ENCODE measurements at places on chromosomes 6 and 20. TPM values are rescaled to one million over a fixed set of nuclear protein-coding genes. Genes with fewer than 3 reads are reported as not detected.
A peak's percentile ranks its signal among the peaks of the same experiment; 100 is the strongest.

Gene KCNQ2
- total RNA-seq: not detected

Gene SEL1L2
- not detected for total RNA-seq

Gene KCNK15
- total RNA-seq: 0.87 TPM

Gene PPP1R14C
- total RNA-seq: not detected

Gene TRIM26
- 26.9 TPM for total RNA-seq

Gene SYNDIG1
- 15.9 TPM for total RNA-seq

Gene HUS1B
- not detected for total RNA-seq

Gene OR12D3
- not detected for total RNA-seq

Gene C4A
- 230 TPM for total RNA-seq

Gene LY6G6C
- not detected for total RNA-seq

Gene PAK5
- total RNA-seq: not detected

Gene BACH2
- total RNA-seq: 6.1 TPM

Gene KHDC1
- total RNA-seq: 0.42 TPM

Gene FAM209B
- total RNA-seq: not detected

Gene SLC12A5
- not detected for total RNA-seq

GRCh38 chr6:16206595-16207037 is 31.8 kb upstream of the GMPR start:
- H3K4me1 ChIP-seq: no peaks in the 10 kb centered on the region
- H3K27me3 ChIP-seq: no peaks in the 10 kb centered on the region
- DNase-seq: peak; percentile 30
- no peaks in the 10 kb centered on the region for H3K36me3 ChIP-seq

- no peaks in the 10 kb centered on the region for H3K36me3 ChIP-seq
- DNase-seq: no peak
- H3K27ac ChIP-seq: no peak overlapping the region
- no peaks in the 10 kb centered on the region for H3K27me3 ChIP-seq
Measured at GRCh38 chr6:1688396-1688795, 78.7 kb downstream of the FOXC1 start.

DNA sequence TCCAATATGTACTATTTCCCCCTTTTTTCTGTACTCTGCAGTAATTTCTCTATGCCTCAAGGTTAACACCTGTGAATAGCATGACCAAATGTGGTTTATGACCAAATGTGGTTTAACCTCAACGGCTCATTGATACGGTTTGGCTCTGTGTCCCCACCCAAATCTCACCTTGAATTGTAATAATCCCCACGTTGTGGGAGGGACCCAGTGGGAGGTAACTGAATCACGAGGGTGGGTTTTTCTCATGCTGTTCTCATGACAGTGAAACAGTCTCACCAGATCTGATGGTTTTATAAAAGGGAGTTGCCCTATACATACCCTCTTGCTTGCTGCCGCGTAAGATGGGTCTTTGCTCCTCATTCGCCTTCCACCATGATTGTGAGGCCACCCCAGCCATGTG is 18.7 kb downstream of the DEK start:
- H3K27ac ChIP-seq: no peak overlapping the region
- DNase-seq: no peak
- H3K4me3 ChIP-seq: no peak overlapping the region
- H3K36me3 ChIP-seq: peaks cover 5% of the 10 kb centered on the region
- no peaks in the 10 kb centered on the region for H3K27me3 ChIP-seq

- no peaks in the 10 kb centered on the region for H3K27me3 ChIP-seq
- H3K36me3 ChIP-seq: no peaks in the 10 kb centered on the region
- no peak overlapping the region for H3K27ac ChIP-seq
- H3K4me1 ChIP-seq: peaks cover 7% of the 10 kb centered on the region
Measured at GRCh38 chr20:22901921-22902320, 133.2 kb upstream of the SSTR4 start.

GRCh38 chr6:373773-374724 is 17.5 kb upstream of the IRF4 start:
- H3K4me1 ChIP-seq: no peaks in the 10 kb centered on the region
- peaks cover 35% of the 10 kb centered on the region for H3K27me3 ChIP-seq
- H3K4me3 ChIP-seq: no peak overlapping the region

- H3K27ac ChIP-seq: peak overlapping the region; percentile 74
- H3K4me1 ChIP-seq: no peaks in the 10 kb centered on the region
- DNase-seq: no peak
Measured at GRCh38 chr20:29497261-29497671, 1760.2 kb upstream of the DEFB115 start.

DNA sequence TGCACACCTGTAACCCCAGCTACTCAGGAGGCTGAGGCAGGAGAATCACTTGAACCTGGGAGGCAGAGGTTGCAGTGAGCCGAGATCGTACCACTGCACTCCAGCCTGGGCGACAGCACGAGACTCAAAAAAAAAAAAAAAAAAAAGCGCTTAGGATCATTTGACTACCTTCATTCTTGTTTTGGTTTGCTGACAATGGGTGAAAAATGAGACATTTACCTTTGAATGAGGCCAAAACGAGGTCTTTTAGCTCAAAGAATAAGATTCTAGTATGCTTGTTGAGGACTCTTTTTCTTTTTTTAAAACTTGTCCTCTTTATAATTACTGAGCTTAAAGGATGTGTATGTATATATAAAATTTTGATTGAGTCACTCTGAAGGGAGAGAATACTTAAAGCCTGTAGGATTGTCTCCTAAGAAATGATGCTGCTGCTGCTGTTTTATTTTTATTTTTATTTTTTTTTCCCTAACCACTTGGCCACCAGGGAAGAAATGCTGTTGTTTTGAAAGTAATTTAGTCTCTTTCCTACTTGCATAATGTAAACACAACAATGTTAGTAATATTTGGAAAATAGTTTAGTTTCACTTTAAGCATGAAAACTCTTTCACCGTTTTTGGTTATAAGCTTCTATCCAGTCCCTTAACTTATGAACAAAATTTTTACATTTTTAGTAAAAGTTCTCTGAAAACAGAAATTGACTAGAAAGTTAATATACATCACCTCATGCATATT is 7.9 kb downstream of the UBR2 start:
- peaks cover 70% of the 10 kb centered on the region for H3K4me1 ChIP-seq
- no peak for DNase-seq
- H3K36me3 ChIP-seq: no peaks in the 10 kb centered on the region
- no peak overlapping the region for H3K4me3 ChIP-seq

DNA sequence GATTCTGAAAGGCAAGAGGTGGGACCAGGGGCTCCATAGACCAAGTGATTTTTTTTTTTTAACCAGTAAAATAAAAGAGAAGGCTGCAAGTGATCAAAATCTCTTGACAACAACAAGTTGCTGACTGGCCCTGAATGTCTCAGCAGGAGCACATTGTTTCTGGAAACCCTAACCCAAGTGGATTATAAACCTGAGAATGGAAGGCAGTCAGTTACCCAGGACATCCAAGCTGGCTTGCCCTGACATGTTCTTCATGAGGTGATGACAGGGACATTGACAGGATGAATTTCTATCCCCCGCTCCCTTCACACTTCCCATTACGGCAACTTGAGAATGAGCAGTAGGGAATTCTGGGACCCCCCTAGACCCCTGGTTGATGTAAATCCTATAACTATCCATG is 49.6 kb upstream of the RIPOR2 start:
- no peaks in the 10 kb centered on the region for H3K4me1 ChIP-seq
- no peaks in the 10 kb centered on the region for H3K36me3 ChIP-seq
- H3K27me3 ChIP-seq: no peaks in the 10 kb centered on the region
- DNase-seq: no peak

GRCh38 chr6:51398064-51398705 is 579.5 kb downstream of the TFAP2B start:
- no peaks in the 10 kb centered on the region for H3K27me3 ChIP-seq
- no peak overlapping the region for H3K27ac ChIP-seq
- DNase-seq: no peak
- no peak overlapping the region for H3K4me3 ChIP-seq
- no peaks in the 10 kb centered on the region for H3K4me1 ChIP-seq

DNA sequence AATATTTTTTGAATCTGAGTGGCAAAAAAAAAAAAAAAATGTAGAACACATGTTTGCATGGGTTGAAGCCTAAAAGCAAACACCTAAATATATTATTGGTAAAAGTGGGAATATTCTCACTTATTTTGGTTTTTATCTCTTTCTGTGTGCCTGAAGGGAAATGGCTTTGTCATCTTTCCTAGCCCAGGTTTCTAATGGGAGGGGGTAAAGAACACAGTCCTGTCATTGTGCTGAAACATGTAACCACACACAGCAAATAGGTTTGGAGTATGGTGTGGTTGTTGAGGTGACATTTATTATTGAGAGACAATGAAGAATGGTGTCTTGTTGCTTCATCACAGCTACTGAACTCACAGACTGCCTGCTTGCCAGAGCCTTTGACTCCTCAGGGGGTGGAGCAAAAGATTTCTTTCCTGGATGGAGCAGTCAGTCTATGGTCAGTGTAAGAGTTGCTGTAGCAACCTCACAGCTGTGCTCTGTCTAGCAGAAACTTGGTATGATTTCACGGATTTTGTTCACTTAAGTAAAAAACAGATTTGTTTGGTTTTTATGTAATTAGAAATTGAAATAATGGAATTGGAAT is 70.2 kb downstream of the CEP57L1 start:
- no peak for DNase-seq
- no peaks in the 10 kb centered on the region for H3K4me1 ChIP-seq
- H3K36me3 ChIP-seq: no peaks in the 10 kb centered on the region
- H3K27me3 ChIP-seq: no peaks in the 10 kb centered on the region
- H3K4me3 ChIP-seq: no peak overlapping the region

GRCh38 chr20:939606-940005 is 23.5 kb upstream of the ANGPT4 start:
- no peaks in the 10 kb centered on the region for H3K36me3 ChIP-seq
- H3K27me3 ChIP-seq: no peaks in the 10 kb centered on the region
- H3K27ac ChIP-seq: no peak overlapping the region
- DNase-seq: no peak
- no peaks in the 10 kb centered on the region for H3K4me1 ChIP-seq
- H3K4me3 ChIP-seq: no peak overlapping the region

GRCh38 chr20:49747707-49748524 is 34.2 kb upstream of the B4GALT5 start:
- DNase-seq: peak; percentile 74
- peak overlapping the region; percentile 81 for H3K27ac ChIP-seq
- H3K4me1 ChIP-seq: peaks cover 39% of the 10 kb centered on the region
- no peaks in the 10 kb centered on the region for H3K36me3 ChIP-seq

GRCh38 chr6:111254004-111254778 is 166.9 kb downstream of the SLC16A10 start:
- DNase-seq: no peak
- no peak overlapping the region for H3K4me3 ChIP-seq
- H3K27me3 ChIP-seq: no peaks in the 10 kb centered on the region
- H3K36me3 ChIP-seq: no peaks in the 10 kb centered on the region

GRCh38 chr20:54178256-54178655 is 4.5 kb upstream of the CYP24A1 start:
- no peak overlapping the region for H3K4me3 ChIP-seq
- no peaks in the 10 kb centered on the region for H3K36me3 ChIP-seq
- H3K4me1 ChIP-seq: peaks cover 17% of the 10 kb centered on the region

GRCh38 chr6:34970488-34970887 is 81.4 kb downstream of the ANKS1A start:
- H3K4me3 ChIP-seq: no peak overlapping the region
- no peak for DNase-seq
- H3K27me3 ChIP-seq: no peaks in the 10 kb centered on the region
- H3K27ac ChIP-seq: no peak overlapping the region
- peaks cover 33% of the 10 kb centered on the region for H3K36me3 ChIP-seq

GRCh38 chr6:13496513-13497190 is 9.3 kb upstream of the GFOD1 start:
- no peak overlapping the region for H3K27ac ChIP-seq
- no peak for DNase-seq
- no peaks in the 10 kb centered on the region for H3K36me3 ChIP-seq
- H3K27me3 ChIP-seq: no peaks in the 10 kb centered on the region
- no peaks in the 10 kb centered on the region for H3K4me1 ChIP-seq
- no peak overlapping the region for H3K4me3 ChIP-seq

DNA sequence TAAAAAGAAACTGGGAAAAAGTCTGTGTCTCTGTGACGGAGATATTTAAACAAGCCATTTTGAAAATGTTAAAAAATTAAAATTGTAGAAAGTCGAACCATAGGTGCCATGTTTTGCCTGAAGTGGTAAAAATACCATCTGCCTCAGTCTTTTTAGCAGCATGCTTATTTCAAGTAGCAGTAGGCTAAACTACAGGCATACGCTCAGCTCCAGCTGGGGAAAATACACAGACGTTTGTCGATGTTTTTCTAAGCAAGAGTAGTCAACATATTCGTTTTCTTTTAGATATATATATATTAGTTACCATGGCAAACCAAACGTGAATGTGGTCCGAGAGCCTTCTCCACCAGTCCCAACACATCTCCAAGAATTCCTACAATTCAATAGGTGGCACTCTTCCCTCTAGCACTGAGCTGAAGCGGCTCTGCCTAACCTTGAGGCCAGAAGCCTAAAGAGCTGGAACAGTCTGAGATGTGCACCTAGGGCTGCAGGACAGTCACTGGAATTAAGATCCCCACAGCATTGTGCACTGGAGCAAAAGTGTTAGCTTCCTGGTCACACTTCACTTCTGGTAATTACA is 70.2 kb upstream of the BEND3 start:
- H3K4me3 ChIP-seq: no peak overlapping the region
- H3K27me3 ChIP-seq: no peaks in the 10 kb centered on the region
- no peaks in the 10 kb centered on the region for H3K4me1 ChIP-seq
- no peak overlapping the region for H3K27ac ChIP-seq
- no peaks in the 10 kb centered on the region for H3K36me3 ChIP-seq

DNA sequence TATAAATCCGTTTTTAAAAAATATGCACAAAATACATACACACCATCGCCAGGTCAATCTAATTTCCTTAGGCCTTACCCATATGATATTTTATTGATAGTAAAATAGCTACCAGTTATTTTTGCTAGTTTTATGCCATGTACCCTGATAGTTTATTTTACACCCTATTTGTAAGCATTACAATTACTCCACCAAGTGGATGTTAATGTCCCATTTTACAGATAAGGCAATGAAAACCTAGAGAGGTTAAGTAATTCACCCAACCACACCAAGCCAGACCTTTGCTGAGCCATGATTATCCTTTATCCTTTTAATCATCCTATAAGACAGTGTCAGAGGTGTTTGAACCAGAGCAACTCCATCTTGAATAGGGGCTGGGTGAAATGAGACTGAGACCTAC is 86.8 kb downstream of the CBLN4 start:
- no peaks in the 10 kb centered on the region for H3K4me1 ChIP-seq
- H3K36me3 ChIP-seq: no peaks in the 10 kb centered on the region
- no peak overlapping the region for H3K27ac ChIP-seq
- DNase-seq: no peak
- no peaks in the 10 kb centered on the region for H3K27me3 ChIP-seq
